ENCODE measurements at places on chromosomes 2 and 18.

DNA sequence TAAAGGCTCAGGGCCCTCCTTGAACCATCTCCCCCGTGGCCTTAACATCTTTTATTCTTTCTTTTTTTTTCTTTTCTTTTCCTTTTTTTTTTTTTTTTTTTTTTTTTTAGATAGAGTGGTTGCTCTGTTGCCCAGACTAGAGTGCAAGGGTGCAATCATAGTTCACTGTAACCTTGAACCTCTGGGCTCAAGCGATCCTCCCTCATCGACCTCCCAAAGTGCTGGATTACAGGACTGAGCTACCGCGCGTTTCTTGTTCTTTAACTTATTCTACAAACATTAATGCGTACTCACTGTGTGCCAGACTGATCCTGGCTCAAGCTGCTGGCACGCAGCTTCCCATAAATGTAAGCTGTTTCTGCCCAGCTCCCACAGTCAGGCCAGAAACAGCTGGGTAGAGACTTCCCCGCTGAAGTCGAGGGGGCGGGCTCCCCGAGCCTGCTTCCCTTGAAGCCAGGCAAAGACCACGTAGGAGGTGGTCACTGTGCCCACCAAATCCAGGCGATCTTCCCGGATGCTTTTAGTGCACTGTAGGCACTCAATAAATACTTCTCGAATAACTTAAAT lies 29.2 kb upstream of the ATP6V1B1 start:
- no peak for DNase-seq

- peak; percentile 16 for DNase-seq
These were observed 954 bp downstream of the CCNT2 start for GRCh38 chr2:134919341-134920210.

DNA sequence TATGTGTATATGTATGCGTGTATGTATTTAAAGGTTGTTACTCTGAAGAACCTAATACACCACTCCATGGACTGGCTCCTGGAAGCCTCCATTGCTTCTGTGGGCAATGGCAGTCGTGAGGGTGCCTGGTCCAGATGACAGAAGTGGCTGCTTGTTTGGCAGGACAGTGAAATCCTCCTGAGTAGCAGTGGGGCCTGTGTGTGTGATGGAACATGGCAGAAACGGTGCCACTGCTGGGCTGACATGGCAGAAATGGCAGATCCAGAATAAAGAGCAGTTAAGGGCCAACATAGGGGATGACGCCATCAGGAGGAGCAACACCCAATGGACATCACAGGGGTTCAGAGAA lies 6.1 kb upstream of the CPLX4 start:
- DNase-seq: no peak

- DNase-seq: no peak
These were observed 61.9 kb downstream of the ANTXR1 start for GRCh38 chr2:69074918-69075317.

Data from HEK293T (cell line).